AG09309 (cell line): ENCODE measurements at places on chromosomes 5 and 9.

DNA sequence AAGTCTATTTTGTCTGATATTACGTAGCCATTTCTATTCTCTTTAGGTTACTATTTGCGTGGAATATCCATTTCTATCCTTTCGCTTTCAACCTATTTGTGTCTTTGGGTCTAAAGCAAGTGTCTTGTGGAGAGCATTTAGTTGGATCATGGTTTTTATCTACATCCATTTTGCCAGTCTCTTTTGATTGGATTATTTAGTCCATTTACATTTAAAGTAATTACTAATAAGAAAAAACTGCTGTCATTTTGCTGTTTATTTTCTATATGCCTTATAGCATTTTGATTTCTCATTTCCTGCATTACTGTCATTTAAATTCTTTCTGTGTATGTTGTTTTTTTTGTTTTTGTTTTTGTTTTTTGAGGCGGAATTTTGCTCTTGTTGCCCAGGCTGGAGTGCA, 26.0 kb upstream of the UBQLN1 start:
- no peak for DNase-seq

- DNase-seq, result no peak
Measured at GRCh38 chr5:55360190-55360589, 52.4 kb downstream of the MTREX start.

DNA sequence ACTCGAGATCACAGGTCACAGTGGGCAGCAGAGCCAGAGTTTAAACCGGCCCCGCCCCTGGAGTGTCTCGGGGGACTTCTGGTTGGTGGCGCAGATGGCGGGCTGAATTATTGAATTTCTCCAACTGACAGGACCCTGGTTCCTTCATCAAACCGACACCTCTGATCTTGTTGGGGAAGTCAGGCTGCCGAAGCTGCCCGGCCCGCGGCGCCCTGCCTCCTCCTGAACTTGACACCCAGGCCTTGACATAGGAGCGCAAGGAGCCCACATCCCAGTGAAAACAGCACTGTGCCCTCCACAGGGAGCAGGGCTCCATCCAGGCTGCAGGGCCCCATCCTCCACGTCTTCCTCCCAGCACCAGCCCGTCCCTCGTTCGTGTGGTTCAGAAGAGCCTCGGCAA, 105.2 kb downstream of the OLFM1 start:
- DNase-seq, result no peak

- DNase-seq, result no peak
Measured at GRCh38 chr9:127598839-127599549, 13.1 kb upstream of the STXBP1 start.

DNA sequence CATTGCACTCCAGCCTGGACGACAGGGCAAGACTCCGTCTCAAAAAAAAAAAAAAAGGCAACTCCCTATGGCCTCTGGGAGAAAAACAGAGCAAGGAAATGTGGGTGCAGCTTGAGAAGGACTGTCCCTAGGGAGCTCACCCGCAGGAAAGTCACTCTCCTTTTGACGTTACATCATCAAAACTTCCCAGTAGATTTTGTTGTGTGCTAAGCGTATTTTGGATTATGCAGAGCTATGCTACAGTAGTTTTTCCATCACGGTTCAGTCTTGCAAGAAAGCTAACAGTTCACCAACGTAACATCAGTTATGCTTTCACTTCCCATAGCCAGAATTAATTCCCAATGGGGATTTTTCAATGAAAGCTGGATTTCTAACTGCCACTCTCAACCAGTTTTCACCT, 138.8 kb downstream of the HSD17B3 start:
- DNase-seq, result no peak

- DNase-seq, result no peak
Measured at GRCh38 chr9:135148386-135148785, 60.9 kb downstream of the OLFM1 start.

DNA sequence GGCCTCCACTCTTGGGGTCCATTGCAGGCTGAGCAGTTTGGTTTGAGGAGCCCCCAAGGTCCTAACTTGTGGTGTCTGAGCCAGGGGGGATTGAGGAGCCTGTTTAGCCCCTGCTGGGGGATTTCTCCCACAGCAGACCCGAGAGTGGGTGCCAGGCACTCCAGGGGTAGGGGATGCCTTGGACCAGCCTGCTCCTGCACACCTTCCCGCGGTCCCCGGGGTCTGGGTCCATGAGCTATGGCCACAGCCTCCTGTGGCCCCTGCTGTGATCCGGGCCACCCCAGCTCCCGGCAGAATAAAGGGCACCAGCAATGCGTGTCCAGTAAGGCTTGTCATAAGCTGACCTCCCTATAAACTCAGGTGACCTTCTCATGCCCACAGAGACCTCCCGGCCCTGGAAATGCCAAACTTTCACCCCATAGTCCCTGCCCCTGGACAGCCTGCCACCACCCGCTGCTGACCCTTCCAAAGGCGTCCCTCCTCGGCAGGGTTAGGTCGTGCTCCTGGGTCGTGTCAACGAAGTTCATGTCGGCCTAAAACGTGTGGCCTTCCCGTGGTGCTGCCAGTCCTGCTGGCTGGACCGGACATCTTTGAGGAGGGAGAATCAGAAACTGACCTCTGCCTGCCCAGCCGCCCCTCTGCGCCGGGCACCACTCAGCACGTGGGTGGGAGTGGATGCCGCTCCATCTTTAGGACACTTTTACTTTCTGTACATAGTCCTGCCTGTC, 137.6 kb downstream of the MRPL36 start:
- DNase-seq, result no peak

- DNase-seq, result no peak
Measured at GRCh38 chr9:16960084-16960483, 89.6 kb upstream of the BNC2 start.

DNA sequence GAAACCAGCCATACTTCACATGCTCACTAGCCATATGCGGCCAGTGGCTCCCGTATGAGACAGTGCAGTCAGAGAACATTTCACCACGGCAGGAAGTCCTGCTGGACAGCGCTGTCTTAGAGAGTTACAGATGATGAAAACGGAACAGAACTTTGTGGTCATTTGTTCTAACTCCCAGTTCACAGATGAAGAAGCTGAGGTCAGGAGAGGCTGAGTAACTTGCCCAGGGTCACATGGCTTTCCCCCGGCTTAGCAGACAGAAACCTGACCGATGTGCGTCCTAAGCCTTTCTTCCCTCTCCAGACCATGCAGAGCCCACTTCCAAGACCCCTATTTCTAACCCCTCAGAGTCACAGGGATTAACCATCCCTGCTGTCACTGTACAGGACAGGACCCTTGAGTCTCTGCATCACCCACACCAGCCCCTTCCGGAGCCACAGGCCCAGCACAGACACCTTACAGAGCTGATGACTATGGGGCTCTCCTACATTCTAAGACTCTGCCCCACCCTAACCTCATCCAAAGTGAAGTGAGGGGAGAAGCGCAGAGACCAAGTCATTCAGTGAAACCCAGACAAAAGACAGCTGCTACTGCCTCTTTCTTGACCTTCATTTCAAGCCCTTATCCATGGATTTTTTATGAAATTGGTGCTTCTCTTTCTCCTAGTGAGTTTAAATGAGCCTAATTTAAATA, 86.9 kb downstream of the PTPN3 start:
- DNase-seq, result no peak

DNA sequence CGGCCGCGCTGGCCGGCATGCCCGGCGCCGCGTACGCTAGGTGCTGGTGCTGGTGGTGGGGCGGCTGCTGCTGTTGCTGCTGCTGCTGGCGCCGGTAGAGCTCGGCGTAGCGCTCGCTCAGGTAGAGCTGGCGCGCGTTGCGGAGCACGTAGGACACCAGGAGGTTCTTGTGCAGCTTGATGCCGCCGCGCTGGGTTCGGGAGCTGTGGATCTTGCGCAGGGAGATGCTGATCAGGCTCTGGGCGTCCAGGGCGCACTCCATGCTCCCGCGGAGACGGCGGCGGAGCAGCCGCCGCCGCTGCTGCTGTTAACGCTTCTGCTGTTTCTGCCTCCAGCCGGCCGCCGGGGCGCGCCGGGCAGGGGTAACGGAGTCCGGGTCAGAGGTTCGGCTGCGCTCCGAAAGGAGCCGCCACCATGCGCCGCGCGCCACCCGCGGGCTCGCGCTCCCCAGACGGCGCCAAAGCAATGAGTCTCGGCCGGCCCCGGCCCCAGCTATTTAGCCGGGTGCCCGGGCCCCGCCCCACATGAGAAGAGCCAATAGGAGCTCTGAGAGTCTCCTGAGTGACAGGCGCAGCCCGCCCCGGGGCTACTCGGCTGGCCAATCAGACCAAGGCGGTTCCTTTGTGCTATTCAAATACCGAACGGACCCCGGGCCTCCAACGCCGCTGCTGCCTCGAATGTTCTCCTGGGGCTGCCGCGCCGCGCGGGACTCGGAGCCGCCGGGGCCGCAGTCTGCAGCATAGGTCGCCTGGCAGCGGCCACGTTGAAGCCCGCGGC, at the start of gene IER5L:
TSS of gene IER5L (minus strand) at position 471 of the 777 bp plus-strand sequence. CDS start at position 262, 209 bp downstream.
- peak; percentile 77 for DNase-seq

DNA sequence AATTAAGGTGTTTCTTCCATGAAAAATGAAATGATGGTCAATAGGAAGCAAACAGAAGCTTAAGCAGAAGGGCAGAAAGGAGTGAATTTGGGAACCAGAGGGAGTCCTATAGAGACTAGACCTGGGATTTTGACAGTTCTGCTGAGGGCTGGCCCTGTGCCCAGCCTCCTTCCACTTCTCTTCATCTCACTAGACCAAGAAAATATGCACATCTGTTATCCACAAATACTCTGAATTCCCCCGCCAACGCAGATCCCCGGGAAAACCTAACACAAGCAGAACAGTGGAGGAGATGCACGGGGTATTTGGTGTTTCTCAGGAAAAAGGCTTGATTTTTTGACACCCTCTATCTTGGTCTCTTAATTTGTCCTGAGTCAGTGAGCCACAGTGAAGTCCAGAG, 22.7 kb downstream of the GRIA1 start:
- no peak for DNase-seq

- no peak for DNase-seq
Measured at GRCh38 chr5:163964671-163965070, 459.3 kb downstream of the MAT2B start.

DNA sequence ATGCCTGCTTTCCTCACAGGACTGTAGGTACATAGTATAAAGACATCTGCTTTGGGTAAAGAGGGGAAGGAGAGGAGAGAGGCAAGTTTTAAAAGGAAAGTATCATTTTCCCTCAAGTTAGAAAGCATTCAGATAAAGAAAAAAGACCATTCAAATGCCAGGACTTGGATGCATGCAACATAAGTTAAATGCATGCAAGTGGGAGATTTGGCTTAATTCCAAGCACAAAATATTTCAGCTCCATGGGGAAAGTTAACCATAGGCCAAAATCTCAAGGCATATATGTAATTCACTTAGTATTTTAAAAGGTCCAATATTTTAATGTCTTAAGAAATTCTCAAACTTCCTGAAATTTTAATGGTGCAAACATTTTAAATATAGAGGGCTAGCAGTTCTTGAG, 36.4 kb downstream of the POU5F2 start:
- no peak for DNase-seq

DNA sequence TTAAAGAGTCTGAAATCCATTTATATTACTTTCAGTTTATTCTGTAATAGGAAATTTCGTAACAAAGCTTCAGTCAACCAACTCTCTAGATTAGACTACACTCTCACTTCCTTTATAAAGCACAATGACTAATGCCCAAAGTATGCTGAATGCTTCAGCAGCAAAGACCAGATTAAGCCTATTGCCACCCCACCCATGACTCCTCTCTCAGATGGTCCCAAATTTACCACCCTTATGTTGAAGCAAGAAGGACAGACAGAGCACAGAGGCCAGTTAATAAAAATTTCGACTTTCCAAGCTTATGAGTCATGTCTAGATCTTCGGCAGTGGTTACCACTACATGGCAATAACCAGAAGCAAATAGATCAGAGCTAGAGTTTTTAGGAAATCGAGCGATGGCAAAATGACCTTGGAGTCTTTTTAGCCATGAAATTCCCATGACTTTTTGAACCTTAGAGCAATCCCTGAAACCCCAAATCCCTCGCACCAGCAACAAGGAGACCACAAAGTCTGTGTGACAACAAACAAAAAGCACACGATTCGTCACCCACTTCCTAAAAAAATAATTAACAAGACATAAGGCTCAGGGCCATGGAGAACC, 287.8 kb upstream of the RASA1 start:
- peak; percentile 83 for DNase-seq

DNA sequence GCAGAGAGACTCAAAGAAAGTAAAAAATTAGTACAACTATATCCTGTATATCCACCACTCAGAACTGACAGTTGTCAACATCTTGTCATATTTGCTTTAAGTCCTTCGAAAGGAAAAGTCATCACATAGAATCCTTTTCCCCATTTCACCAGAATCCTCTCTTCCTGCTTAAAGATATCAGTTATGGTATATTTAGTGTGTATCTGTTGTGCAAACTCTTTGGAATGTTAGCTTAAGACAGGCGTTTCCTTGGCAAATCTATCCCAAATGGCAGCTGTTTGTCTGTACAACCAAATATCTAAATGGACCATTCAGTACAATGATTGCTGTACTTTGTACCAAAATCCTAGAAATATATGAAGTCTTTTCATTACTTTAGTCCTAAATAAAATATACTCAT, 98.5 kb downstream of the ITGA1 start:
- DNase-seq, result no peak

GRCh38 chr5:55234121-55234700, 803 bp upstream of the CCNO start:
- no peak for DNase-seq

- no peak for DNase-seq
Measured at GRCh38 chr9:37036776-37037502, 2.9 kb upstream of the PAX5 start.

- no peak for DNase-seq
Measured at GRCh38 chr5:113115956-113116355, 139.4 kb downstream of the DCP2 start.

DNA sequence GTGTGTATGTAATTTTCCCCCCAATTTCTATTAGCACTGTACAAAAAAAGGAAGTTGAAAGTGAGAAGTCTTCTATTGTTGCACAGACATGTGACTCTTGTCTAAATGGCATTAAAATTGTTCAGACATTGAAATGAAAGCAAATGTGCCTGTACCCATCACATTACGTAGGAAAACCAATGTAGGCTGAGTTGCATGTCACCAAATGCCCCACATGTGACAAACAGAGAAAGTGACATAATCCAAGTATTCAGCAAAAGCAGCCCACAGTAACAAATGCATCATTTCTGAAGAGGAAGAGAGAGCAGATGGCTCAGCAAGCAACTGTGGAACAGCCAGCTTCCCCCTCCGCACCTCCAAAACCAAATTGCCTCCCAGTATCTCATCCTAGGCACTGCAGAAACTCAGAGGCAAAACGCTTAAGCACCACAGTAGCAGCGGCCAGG, 161.5 kb upstream of the NR4A3 start:
- DNase-seq, result no peak

DNA sequence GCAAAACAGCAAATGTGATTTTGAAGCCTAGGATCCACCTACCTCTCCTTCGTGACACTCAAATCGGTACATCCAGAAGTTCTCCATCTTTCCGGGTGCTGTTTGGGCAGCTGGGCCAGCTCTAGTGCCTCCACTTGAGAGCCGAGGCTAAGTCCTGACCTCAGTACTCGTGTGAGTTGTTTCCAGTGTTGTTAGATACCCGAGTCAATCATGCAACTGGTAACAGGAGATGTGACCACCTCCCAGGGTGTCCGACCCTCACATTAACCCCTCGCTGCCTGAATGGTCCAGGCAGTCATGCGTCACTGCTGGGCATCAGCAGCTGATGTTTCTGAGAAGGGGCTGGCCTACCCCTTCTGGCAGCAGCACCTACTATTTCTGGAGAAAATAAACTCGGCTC, 170.3 kb downstream of the ENTREP1 start:
- DNase-seq, result no peak
